Kidney capillary endothelial cell (primary cell): ENCODE measurements at places on chromosomes 11 and 22.
A peak's percentile ranks its signal among the peaks of the same experiment; 100 is the strongest.

- DNase-seq, result peak; percentile 97
Measured at GRCh38 chr11:19676475-19677380, 35.9 kb upstream of the NAV2 start.

GRCh38 chr11:28619846-28620540 lies 511.8 kb downstream of the METTL15 start:
- DNase-seq, result no peak

DNA sequence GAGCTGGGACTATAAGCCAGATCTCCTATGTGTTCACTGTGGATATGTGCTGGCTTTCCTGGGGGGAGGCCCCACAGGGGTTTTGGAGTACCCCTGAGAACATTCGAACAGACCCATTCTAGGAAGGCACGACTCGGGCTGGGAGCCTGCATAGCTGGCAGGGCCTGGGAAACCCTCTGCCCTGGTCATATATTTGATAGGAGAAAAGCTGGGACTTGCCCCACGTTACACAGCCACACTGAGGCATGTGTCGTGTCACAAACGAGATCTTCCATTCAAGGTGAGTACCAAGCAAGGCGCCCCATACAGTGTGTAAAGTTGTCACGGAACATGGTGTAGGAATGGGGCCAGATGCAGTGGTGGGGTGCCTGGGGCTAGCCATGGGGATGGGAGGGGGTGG lies 11.2 kb downstream of the MYO7A start:
- DNase-seq, result no peak

DNA sequence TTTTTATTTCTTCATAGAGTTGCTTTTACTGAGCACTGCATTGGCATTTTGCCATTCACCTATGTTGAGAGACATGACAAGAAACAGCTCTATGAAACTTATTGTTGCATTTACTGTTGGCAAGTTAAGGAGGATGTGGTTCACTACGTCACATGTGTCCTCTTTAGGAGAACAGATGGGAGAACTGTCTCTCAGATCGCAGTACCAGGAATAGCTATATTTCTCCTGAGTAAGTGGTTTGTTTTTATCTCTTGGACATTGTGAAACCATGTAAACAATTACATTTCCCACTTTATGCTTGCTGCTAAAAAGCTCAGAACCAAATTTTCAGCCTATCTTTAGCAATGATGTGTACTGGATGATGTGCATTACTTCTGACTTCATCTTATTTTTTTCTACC lies 34.8 kb upstream of the PSMA1 start:
- DNase-seq, result no peak

- peak; percentile 66 for DNase-seq
Measured at GRCh38 chr11:124174001-124174583, 9.1 kb upstream of the OR10D3 start.

DNA sequence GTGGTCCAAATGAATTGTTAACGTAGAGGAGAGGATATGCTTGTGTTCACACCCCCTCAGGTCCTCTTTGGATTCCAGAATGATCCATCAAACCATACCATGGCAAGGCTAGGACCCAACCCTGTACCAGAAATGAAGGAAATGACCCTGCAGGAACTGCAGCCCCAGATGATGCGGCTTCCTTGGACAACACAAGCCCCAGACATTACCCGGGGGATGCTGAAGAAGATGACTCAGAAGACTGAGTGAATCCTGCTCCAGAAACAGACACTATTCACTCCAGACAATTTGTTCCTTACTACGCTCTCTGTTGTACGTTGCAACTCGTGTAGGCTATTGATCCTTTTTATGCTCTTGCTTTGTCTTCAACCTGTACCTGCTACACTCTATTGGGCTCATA lies 15.2 kb upstream of the MTMR2 start:
- DNase-seq, result no peak

DNA sequence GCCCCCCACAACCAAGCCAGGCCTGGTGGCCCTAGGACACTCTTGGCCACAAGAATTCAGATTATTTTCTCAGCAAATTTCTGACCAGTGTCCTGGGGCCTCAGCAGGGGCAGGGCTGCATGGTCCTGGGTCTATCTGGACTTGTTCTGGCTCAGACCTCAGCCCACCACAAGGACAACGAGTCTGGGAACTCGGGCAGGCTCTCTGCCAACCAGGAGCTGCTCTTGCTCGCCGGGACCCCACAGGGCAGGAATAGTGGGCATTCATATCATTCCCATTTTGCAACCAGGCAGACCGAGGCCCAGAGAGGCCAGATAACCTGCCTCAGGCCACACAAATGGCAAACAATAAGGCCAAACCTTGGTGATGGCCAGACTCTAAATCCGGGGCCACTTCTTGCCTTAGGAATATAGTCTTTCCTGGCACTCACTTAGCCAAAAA lies 75.4 kb upstream of the WNT7B start:
- DNase-seq, result no peak

DNA sequence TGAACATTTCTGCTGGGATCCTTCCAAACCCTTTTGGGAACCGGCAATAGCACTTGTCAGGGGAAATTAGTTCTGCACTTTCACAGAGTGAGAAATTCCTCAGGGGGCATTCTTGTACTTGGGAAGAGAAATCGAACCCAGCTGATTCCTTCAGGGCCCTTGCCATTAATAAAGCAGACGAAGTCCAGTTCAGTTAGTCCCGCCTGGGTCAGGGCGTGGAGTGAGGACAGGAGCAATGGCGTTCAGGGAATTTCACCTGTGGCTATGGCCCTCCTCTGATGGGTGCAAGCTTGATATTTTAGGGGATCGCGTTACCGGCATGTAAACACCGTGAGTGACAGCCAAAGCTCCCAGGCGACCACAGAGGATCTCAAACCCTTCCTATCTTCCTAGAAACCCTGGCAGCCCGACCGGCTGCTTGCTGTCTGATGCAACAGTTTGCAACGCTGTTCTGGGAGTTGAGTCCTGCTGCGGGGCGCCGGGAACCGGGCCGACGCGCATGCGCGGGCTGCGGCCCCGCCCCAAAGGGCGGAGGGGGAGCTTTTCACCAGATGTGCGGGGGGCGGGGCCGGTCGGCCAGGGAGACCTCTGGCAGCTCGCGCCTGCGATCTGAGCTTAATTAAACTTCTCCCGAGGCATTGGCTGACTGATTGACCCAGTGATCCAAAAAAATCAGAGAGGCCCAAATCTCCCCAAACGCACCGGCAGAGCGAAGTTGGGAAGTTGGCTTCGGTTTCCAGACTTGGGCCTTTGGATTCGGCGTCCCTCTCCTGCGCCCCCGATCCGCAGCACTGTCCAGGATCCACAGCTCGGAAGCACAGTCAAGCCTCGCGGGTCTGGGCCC lies 34.3 kb upstream of the CREB3L1 start:
- peak; percentile 91 for DNase-seq

DNA sequence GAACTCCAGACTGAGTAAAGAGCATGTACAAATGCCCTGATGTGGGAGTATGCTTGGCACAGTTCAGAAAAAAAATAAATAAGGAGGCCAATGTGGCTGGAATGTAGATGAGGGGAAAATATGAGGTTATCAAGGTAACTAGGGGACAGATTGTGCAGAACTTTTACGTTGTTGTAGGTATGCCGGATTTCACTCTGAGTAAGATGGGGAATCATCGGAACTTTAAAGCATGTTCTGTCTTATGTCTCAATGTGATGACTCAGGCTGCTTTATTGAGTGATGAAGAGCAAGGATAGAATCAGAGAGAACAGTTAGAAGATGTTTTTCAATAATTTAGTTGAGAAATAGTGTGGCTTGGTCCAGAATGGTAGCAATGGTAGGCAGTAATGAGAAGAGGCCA lies 130.4 kb downstream of the C11orf87 start:
- DNase-seq, result no peak

DNA sequence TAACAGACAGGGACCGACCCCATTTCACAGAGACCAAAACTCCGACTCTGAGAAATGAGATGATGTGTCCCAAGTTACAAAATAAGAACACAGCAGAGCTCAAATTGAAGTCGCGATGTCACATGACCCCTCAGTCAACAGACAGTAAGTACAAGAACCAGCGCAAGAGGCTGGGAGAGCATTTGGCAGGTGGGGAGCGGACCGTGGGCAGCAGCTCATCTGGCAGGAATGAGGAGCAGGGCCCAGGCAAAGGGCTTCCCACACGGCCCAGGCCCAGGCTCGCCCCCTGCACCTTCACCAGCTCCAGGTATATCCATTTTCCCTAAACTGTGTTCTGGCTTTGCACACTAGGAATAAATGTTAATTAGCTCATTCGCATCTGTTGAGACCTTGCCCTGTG lies 34.3 kb downstream of the SCUBE1 start:
- DNase-seq, result no peak

GRCh38 chr22:31683181-31684105 lies 21.4 kb upstream of the PISD start:
- DNase-seq, result no peak

GRCh38 chr11:17781626-17782025 lies 47.0 kb downstream of the KCNC1 start:
- no peak for DNase-seq

GRCh38 chr11:109752212-109752825 lies 330.3 kb downstream of the C11orf87 start:
- no peak for DNase-seq

DNA sequence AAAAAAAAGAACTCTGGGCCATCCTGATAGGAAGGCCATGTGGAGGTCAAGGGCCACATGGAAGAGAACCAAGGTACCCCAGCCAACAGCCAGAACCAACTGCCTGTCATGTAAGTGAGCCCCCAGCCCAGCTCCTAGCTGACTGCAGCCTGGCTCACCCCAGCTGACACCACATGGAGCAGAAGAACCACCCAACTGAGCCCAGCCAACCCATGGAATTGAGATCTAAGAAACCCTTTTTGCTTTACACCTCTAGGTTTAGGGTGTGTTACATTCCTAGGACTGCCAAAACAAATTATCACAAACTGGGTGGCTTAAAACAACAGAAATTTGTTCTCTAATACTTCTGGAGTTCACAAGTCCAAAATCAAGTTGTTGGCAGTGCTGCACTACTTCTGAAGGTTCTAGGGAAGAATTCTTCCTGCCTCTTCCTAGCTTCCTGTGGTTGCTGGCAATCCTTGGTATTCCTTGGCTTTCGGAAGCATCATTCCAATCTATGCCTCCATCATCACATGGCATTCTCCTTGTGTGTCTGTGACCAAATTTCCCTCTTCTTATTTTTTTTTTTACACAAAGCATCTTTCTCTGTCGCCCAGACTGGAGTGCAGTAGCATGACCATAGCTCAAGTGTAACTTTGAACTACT lies 4.4 kb downstream of the C11orf86 start:
- DNase-seq, result no peak

DNA sequence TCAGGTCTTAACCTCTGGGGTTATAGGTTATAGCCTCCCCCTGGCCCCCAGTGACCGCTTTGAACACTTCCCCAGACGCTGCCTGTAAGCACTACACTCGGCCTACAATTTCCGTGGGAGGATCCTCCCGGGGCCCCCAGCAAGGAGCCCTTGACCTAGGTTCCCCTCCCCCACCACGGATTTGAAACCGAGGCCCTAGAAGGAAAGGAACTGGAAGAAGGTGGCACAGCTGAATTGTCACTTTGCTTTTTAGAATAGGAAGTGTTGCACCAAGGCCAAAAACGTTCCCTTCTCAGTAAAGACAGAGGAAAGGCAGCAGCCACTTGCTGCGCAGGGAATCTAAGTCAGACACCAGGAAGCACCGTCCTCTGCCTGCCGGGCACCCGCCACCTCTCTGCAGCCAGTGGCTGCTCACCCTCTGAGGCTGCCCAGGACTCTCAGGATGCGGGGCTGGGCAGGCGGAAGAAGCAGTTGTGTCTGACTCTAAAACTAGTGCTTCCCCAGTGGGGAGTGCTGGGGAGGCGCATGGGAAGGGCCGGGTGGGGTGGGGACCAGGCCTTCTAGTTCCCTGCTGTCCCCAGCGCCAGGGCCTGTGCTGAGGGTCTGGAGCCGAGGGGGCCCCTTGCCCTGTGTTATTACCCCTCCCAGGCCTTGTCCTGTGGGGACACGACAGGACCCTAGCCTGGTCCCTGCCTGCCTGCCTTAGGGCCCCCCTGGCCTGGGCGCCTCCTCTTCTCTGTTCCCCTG lies 7.9 kb upstream of the FLRT1 start:
- DNase-seq, result no peak
